ENCODE measurements at places on chromosomes 16 and 17.

GRCh38 chr17:79220201-79220712 is 145.6 kb downstream of the ENGASE start:
- no peak for DNase-seq

GRCh38 chr17:79945591-79946255 is 89.9 kb downstream of the TBC1D16 start:
- DNase-seq: no peak

GRCh38 chr17:59389066-59389465 is 57.6 kb downstream of the YPEL2 start:
- DNase-seq: no peak

GRCh38 chr16:7979448-7980132 is 610.7 kb downstream of the TMEM114 start:
- no peak for DNase-seq

- no peak for DNase-seq
Observed at GRCh38 chr16:87418644-87419043, 26.5 kb downstream of the MAP1LC3B start.

DNA sequence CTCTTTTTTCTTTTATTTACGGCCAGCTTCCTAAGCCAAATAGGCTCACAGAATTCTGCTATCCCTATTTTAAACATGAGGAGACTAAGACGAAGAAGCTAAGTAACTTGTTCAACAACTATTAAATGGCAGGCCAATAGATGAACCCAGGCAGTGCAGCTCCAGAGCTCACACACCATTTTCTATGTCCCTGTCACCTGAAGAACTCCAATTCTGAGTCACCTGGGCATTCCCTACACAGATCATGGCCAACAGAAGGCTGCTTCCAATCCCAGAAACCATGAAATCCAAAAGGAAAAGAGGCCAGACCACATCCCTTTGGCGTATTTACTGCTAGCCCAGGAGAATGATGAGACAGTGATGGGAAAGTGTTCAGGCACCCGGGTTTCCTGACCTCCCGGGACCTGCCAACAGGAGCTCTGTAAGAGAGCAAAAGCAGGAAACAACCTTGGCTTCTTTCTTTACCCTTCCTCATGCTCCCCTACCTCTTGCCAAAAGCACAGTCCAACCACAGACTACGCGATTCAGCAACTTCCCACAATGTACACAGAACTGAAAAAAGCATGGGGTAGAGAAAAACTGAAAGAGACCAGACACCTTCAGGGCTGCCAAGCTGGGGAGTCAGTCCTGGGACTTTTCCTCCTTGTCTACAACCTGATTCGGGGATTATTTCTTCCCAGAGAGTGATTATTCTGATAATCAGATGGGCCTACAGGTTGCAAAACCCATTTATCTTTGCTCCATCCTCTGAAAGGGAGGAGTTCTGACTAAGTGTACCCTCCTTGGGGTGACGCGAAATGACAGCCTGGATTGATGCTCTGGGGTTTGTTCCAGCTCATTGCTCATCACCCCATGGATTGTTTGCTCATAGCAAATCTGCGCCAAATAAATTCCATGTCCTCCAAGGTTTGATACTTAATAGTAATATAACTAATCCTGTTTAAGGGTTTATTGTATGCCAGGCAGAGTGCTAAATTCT is 47.8 kb upstream of the HAS3 start:
- no peak for DNase-seq

DNA sequence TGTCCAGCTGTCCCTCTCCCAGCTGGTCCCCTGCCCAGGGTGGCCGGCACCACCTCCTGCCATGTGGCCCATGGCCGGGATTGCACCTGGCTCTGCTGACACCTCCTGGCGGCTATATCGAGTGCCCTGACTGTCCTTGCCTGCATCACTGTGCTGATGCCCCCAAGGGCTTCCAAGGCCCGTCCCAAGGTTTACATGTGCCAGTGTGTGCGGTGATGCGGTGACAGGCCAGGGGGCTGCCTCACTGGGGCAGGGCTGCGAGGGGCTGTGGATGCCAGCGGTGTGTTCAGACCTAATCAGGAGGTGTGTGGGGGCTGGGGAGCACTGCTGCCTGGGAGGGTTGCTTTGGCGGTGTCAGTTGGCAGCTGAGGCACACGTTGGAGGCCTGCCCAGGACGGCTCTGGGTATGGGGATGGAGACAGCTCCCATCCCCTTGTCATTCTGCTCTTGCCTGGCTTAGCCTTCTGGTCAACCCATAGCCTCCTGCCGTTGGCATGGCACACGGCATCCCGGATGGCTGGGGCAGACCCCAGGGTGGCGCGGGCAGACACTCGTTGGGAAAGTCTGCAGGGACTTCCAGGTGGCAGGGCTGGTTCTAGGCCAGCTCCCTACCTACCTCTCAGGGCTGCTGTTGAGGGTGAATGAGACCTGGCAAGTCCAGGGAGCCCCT is 5.5 kb downstream of the MAP2K3 start:
- DNase-seq: no peak

GRCh38 chr16:10314811-10315210 is 71.0 kb upstream of the ATF7IP2 start:
- DNase-seq: no peak

DNA sequence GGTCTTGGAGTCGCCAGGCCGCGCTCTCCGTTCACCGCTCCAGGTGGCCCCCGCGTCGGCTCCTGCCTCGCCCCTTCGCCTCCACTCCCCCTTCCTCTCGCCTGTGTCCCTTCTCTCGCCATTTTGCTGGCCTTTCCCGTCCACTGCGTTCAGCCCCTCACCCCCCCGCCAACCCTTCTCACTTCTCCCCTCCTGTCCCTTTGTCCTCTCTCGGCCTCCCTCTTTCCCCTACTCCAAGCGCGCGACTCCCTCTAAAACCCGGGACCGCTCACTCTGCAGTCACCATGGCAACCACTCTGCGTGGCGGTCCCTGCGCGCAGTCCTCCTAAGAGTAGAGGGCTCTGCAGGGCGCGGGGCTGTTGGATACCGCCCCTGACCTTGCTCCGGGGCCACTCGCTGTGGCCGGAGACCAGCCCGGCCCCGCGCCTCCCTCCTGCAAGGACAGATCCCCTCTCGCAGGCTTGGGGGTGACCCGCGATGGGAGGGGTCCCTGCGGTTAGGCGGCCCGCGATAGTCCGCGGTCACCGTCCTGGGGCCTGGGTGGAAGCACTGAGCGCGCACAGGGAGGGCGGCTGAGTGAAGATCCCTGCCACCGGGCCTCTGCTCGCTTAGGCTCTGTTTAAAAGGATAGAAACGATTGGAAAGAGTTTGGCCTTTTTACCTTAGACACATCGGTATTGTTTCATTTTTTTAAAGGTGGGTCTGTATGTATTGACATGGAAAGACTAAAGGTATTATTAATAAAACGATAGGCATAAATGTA is 454 bp downstream of the CCDC40 start:
- no peak for DNase-seq

- no peak for DNase-seq
Observed at GRCh38 chr16:72073560-72074230, 10.7 kb downstream of the HPR start.

GRCh38 chr17:19534562-19535149 is 1.0 kb downstream of the SLC47A1 start:
- no peak for DNase-seq

GRCh38 chr16:881219-882097 is 80.9 kb upstream of the GNG13 start:
- no peak for DNase-seq

GRCh38 chr16:24749310-24749709 is 19.9 kb downstream of the TNRC6A start:
- no peak for DNase-seq

DNA sequence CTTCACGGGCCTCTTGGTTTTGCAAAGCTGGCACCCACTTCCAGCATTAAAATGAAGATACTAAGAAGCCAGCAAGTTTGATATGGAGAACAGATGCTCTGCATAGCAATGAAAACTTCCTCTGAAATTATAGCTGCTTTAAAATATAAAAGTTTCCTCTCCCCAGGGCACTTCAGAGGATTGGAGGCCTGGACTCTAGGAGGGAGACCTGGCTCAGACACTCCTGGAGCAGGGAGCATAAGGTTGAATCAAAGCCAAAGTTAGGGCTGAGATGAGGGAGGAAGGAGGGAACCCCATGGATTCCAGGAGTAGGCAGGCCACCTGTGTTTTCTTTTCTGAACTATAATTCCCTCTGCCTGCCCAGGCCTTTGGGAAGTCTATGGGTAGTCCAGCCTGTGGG is 176.0 kb upstream of the RPL38 start:
- DNase-seq: no peak

DNA sequence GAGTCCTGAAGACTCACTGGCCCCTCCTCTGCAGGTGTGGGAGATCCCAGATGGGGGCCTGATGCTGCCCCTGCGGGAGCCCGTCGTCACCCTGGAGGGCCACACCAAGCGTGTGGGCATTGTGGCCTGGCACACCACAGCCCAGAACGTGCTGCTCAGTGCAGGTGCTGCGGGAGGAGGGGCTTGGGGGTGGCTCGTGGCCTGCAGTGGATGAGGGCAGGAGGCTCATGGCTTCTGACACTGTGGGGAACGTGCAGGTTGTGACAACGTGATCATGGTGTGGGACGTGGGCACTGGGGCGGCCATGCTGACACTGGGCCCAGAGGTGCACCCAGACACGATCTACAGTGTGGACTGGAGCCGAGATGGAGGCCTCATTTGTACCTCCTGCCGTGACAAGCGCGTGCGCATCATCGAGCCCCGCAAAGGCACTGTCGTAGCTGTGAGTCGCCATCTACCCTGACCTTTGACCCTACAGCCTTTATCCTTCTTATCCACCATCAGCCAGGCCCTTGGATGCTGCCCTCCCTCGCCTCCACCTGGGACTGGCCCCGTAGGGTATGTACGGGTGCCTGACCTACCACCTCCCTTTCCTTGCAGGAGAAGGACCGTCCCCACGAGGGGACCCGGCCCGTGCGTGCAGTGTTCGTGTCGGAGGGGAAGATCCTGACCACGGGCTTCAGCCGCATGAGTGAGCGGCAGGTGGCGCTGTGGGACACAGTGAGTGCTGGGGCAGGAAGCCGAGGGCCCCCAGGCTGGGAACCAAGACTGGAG is 3.6 kb downstream of the CORO1A start:
- DNase-seq: no peak

- DNase-seq: no peak
Observed at GRCh38 chr16:89987169-89987568, 32.1 kb downstream of the DBNDD1 start.

DNA sequence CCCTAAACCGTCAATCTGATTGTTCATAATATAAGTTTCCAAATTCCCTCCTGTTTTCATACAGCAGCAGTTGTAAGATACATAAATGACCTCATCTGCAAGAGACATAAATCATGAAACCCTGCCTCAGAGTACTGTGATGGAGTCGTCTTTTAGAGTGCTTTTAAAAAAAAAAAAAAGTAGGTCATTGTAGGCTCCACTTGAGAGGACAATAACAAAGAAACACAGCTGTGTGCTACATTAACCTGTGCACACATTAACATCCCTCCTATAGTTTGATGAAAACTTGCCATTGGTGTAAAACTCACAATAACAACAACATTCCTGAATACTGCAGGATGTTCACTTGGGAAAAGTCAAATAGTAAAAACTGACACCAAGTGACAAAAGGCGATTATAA is 56.5 kb downstream of the XPO6 start:
- DNase-seq: no peak

GRCh38 chr17:75698659-75699058 is 22.6 kb upstream of the ITGB4 start:
- DNase-seq: no peak

GRCh38 chr17:27824745-27825144 is 24.4 kb upstream of the NOS2 start:
- DNase-seq: no peak

DNA sequence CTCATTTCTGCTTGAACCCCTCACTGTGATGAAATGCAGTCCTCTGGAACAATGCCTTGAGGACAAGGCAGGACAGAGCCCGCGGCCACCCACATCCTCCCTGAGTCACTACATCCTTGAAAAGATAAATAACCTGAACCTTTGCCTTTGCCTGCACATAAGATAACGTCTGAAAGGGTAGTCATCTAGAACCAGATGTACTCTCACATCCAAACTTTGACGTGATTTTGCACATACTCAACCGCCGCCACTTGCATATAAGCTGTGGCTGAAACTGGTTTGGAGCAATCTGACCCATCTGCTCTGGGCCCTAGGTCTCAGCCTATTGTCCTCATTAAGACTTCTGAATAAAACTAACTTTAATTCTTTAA is 252.1 kb downstream of the PHKB start:
- DNase-seq: no peak

- no peak for DNase-seq
Observed at GRCh38 chr17:50624321-50624934, 10.3 kb upstream of the ABCC3 start.

GRCh38 chr17:45924332-45924820 is 30.0 kb downstream of the MAPT start:
- DNase-seq: no peak

GRCh38 chr17:80769936-80770625 is 221.6 kb upstream of the CHMP6 start:
- DNase-seq: no peak

- no peak for DNase-seq
Observed at GRCh38 chr17:7382901-7383300, 2.0 kb downstream of the TNK1 start.

DNA sequence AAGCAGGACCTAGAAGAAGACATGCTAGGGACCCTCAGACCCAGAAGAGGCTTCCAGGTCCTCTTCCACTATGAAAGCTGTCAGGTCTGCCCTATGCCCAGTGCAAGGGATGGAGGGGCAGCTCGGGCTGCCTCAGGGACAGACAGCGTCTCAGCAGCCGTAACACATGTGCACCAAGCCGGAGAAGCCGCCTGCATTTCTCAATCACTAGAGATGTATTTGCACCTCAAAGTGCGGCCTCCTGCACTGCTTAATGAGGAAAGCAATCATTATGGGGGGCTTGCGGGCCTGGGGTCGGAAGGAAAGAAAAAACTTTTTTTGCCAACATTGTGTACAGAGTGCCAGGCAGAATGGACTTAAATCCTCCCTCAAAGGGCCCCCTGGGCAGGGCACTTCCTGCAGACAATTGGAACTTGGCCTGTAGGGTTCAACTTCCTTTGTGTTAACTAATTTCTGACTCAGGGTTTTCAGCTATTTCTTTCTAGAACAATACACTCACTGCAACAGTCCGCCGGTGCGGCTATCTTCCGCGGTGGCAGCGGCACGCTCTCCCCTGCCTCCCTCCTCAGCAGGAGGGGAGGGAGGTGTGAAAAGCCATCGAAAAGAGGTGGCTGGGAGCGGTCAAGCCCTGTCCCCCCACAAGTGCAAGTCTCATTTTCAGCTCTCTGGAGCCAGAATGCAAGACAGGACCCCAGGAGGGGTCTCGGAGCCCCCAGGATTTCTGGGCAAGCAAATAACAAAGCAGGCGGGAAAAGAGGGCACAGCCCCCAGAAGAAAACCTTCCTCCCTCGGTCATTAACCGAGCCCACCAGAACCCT is 101.2 kb downstream of the ZNF423 start:
- no peak for DNase-seq

Data from cortex of kidney (tissue), 1 donor.